ENCODE measurements at places on chromosomes 12 and 14. TPM values are rescaled to one million over a fixed set of nuclear protein-coding genes. Genes with fewer than 3 reads are reported as not detected.

Gene NFE2
- 0.29 TPM for total RNA-seq

Gene OR10A7
- total RNA-seq: not detected

Gene AQP2
- not detected for total RNA-seq

Gene ULK1
- total RNA-seq: 51.7 TPM

Gene SIX1
- total RNA-seq: 0.20 TPM

Gene SERPINA5
- total RNA-seq: 0.36 TPM

Gene TAS2R10
- 0.29 TPM for total RNA-seq

Gene PLXNC1
- total RNA-seq: 6.9 TPM

Gene HNF1A
- total RNA-seq: not detected

Gene ACSM4
- not detected for total RNA-seq

Gene ARG2
- 8.9 TPM for total RNA-seq

Gene GPR84
- not detected for total RNA-seq

Gene KSR2
- 0.98 TPM for total RNA-seq

Gene LTBP2
- 196 TPM for total RNA-seq

Gene RNU4-1
- total RNA-seq: 2,591 TPM

Gene ACOT6
- total RNA-seq: not detected

Gene STAC3
- 0.75 TPM for total RNA-seq
